A549 treated with CpdA at 1 μM for 4 hours (cell line): ENCODE measurements at places on chromosomes 16 and 17. TPM values are rescaled to one million over a fixed set of nuclear protein-coding genes. Genes with fewer than 3 reads are reported as not detected.

Gene ZNF19
- total RNA-seq: 1.2 to 3.0 TPM (median 2.0 TPM) in 5 replicates

Gene ZG16
- total RNA-seq: not detected in 5 replicates

Gene TAT
- 0.02 to 0.09 TPM (median 0.05 TPM) in 3 of 5 replicates, not detected in the others for total RNA-seq

Gene C16orf89
- not detected in 5 replicates for total RNA-seq

Gene KRTAP2-3
- total RNA-seq: 0.08 TPM in 1 of 5 replicates, not detected in the others

Gene CTRB1
- not detected in 5 replicates for total RNA-seq

Gene SLC13A5
- total RNA-seq: 0.13 to 0.62 TPM (median 0.15 TPM) in 5 replicates

Gene PTX4
- not detected in 5 replicates for total RNA-seq

Gene SBK1
- 0.22 to 0.38 TPM (median 0.32 TPM) in 5 replicates for total RNA-seq

Gene OR3A3
- total RNA-seq: not detected in 5 replicates

Gene TM4SF5
- total RNA-seq: 0.48 to 0.91 TPM (median 0.65 TPM) in 5 replicates

Gene CHD9NB
- 0.97 to 1.7 TPM (median 1.3 TPM) in 5 replicates for total RNA-seq

Gene SOX15
- 0.22 to 0.72 TPM (median 0.37 TPM) in 5 replicates for total RNA-seq

Gene ADGRG1
- total RNA-seq: 161 to 247 TPM (median 200 TPM) in 5 replicates

Gene CDH1
- 3.6 to 4.9 TPM (median 4.4 TPM) in 5 replicates for total RNA-seq

Gene OTOP3
- not detected in 5 replicates for total RNA-seq

Gene CX3CL1
- 0.07 to 0.15 TPM (median 0.12 TPM) in 5 replicates for total RNA-seq

Gene LRRC37A
- 0.42 to 1.1 TPM (median 0.75 TPM) in 5 replicates for total RNA-seq

Gene KCNH6
- total RNA-seq: not detected in 5 replicates

Gene TLCD1
- 30.6 to 49.5 TPM (median 46.7 TPM) in 5 replicates for total RNA-seq

Gene MPV17L
- total RNA-seq: 3.0 to 6.4 TPM (median 4.6 TPM) in 5 replicates

Gene PPP1R1B
- total RNA-seq: 0.03 TPM in 1 of 5 replicates, not detected in the others
